ENCODE measurements at places on chromosomes 12 and 14.

GRCh38 chr14:71942904-71943694 is 10.9 kb downstream of the RGS6 start:
- DNase-seq: no peak

DNA sequence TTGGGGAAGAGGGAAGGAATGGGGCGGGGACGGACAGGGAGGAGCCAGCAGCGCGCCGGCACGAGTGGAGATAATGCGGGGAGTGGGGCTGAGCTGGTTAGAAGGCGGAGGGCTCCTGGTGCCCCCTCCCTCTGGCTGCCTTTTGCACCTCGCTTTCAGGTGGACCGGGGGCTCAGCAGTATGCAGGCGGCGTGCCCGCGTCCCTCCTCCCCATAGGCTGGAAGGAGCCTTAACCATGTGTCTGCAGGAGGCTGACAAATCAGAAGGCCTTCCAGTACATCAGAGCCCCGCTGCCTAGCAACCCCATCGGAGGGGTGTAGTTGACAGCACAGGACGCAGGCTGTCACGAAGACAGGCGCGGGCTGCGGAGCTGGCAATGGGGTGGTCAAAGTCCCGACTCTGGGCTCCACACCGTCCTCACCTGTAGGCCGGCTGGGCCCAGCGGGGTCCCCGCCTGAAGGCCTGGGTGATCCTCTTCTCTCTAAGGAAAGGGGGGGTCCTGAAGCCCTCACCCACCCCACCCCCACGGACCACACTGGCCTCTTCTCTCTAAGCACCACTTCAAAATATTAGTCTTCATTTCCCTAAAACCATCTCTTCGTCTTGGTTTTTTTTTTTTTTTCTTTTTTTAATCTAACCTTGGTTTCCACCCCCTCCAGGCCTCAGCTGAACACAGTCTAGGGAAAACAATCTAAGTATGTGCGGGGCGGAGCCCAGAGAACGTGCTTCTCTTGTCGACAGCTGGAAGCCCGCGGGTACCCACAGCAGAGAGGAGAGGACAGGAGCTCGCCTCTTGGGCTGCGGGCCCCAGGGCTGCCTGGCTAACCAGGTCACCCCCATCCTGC is 44.5 kb downstream of the KDM2B start:
- peak; percentile 44 for DNase-seq

DNA sequence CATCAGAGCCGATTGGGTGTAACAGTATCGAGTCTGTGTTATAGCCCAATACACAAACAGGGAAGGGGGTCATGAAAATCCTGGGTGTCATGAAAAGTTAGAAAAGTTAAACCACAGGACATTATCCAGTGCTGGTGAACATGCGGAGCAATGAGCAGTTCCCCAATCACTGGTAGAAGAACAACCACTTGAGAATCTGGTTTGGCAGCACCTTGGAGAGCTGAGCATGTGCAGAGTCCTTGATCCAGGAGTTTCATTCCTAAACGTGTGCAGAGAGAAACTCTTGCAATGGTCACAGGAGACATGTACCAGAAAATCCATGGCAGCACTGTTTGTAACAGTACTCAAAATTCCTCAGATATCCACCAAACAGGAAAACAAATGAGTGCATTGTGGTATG is 23.0 kb upstream of the JDP2 start:
- DNase-seq: no peak

DNA sequence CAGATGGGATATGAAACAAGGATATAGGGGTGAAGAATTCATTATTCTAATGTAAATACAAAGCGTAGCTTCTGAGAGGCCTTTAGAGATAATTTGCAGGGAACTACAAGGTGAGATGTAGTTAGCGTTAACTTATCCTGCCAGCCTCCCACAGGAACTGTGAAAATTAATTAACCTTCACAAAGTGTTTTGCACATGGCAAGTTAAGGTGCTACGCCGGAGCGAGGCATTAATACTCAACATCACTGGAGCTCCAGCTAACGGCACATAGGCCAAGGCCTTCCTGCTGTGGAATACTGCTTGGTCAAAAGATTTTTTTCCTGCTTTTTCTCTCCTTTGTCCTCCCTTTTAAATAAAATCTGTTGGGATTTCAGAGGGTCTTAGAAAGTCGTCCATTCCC is 86.5 kb downstream of the CRACR2A start:
- no peak for DNase-seq

GRCh38 chr12:28327722-28328121 is 137.5 kb downstream of the CCDC91 start:
- no peak for DNase-seq

DNA sequence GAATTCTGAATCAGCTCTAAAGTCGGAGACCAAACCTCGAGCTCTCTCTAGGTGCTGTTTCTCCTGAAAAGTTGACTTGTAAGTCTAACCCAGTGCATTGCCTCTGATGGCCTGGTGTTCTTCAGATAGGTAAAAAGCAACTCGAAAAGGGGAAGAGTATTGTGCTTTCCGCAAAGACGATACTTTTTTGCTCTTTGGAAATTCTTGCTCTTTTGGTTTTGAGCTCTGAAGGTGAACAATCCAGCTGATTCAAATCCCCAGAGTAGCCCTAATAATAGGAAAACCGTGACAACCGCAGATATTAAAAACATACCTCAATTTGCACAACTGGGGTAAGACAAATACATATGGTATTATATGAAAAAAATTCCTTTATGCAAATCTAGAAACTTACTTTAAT is 447.4 kb downstream of the RAD51B start:
- no peak for DNase-seq

DNA sequence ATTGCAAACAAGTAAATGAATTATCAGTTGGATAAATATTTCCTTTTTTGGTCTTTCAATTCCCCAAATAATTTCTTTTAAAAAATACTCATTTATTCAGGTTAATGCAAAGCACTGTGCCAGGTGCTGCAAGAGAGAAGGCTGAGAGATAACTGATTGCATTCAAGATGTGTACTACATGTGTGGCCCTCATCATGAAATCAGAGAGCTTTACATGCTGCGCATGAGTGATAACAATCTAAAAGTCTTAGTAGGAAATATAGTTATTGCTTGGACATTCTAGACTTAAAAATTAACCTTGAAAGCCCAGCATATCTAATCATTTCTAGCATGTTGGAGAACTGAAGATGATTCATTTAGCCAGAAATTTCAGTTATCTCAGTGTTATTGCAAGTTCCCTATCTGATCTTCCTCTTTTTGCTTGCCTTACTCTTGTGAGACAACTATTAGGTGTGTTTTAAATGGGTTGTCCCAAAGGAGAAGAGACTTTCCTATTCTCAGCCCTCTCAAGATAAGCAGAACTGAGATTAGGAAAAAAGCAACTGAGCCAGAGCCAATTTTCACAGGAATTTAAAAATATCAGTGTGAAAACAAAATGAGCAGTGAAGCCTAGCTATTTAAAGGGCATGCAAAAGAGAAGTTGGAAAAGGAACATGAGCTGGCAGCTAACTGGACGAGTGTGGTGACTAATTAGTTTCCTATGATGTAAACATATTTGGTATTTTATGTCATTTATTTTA is 60.9 kb downstream of the PLEKHA5 start:
- DNase-seq: no peak

DNA sequence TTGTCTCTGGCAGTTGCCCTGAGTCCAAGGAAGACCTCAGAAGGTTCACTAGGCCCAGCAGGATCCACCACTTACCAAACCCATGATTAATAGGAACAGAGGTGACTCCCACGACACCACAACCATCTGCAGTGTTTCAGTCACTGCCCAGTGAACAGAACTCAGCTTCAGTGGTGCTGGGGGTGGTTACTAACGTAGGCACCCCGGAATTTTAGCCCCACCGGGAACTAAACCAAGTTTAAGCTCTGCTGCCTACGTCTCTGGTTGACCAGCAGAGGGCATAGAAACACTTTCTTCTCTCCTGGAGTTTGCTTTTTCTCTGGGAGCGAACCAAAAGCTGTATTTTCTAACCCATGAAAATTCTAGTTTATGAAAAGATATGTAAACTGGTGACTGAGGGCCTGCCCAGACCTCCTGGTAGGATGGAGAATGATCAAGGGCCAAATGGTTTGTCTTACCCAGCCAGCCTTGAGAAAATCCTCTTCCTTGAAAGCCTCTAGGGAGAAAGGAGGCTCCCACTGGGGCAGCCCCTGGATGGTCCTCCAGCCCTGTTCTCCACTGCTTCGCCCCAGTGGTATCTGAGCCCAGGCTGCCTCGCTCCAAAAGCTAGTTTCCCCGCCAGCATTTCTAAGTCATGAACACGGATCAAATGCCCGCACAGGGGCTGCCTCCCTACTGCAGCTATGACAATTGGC is 379.8 kb downstream of the DPF3 start:
- DNase-seq: peak; percentile 23

DNA sequence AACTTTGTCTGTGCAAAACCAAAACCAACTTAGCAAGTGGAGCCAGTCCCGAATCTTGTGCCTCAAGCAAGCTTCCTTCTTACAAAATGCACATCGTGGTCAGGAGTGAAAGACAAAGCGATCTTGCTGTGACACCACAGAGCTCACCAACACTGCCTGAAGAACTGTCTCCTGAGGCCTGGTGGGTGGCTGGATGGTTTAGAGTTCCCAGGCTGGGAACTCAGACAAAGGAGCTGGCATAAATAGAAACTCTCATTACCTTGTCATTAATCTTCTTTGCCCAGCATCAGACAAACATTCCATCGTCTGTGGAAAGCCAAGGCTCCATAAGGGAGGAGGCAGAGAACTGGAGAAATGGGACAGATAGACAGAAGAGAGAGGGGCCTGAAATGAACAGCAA is 144.8 kb downstream of the KCNA5 start:
- no peak for DNase-seq

DNA sequence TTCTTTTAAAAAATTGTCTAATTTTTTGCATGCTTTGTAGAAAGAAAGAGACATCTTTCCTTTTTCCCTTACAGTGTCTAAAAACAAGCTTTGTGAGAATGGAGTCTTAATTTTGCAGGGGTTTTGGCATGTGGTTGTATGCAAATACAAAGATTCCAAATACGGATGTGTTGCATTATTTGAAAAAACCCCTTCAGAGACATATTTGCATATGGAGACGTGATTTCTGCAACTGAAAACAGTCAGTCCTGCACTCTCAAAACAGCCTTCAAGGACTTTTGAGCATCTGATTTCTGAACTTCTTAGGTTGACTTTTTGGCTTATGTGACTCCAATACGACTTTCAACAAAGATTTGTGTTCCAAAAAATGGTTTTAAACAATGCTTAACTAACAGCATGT is 7.8 kb downstream of the IRAK3 start:
- DNase-seq: no peak

GRCh38 chr14:33118668-33119067 is 180.0 kb downstream of the NPAS3 start:
- no peak for DNase-seq

All from HuH-7.5 (cell line).